Activated CD4-positive, alpha-beta T cell treated with anti-CD3 and anti-CD28 coated beads for 4 hours (primary cell): ENCODE measurements at places on chromosomes 3 and 15.
A peak's percentile ranks its signal among the peaks of the same experiment; 100 is the strongest.

- no peak for DNase-seq
Measured at GRCh38 chr15:29088666-29089065, 181.0 kb downstream of the NSMCE3 start.

- DNase-seq = no peak
Measured at GRCh38 chr3:113214917-113215595, 3.7 kb downstream of the BOC start.

DNA sequence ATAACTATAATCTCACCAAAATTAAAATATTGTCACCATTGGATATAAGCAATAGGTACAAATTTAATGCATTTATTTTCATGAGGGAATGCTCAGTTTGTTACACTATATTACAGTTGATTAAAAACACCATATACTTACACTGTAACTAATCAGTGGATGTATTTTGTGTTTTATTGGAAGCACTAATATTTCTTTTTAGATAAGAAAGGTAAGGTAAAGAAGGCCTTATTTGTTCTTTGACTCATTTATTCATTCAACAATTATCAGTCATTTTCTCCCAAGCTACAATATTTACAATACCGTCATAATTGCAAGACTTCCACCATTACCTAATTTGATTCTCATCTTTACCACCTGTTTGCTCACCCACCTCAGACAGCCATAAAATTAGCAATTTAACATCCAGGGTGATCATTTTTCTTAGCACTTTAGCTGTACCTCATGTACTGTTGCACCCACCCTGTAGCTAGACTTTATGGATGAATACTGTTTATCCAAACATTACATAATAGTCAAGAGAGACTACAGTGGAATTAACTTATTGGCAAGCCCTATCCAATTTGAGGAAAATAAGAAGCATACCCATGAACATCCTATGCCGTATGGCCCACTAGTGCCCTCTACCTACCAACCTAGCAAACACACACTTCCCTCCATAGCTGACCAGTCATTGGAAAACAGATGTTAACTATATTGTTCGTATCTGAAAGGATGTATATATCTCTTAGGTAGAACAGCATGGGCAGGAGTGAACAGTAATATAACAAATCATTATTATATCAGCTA is 229.6 kb downstream of the BBX start:
- no peak for DNase-seq

DNA sequence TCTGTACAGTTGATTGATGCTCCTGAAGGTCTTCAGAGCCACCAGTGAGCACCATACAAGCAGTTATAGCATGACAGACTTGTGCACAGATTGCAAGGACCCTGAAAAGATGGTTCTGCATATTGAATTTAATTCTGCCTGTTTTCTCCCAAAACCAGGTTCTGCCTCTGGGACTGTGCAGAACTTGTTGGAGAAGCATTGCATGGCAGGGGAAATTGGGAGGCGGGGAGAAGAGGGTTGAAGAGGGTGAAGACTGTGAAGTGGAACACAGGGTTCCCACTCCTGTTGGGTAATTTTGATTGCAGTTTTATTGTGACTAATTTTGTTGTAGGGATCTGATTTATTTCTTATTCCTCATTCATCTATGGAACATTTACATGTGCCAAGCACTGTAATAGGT is 10.3 kb downstream of the ZNF80 start:
- DNase-seq = no peak

DNA sequence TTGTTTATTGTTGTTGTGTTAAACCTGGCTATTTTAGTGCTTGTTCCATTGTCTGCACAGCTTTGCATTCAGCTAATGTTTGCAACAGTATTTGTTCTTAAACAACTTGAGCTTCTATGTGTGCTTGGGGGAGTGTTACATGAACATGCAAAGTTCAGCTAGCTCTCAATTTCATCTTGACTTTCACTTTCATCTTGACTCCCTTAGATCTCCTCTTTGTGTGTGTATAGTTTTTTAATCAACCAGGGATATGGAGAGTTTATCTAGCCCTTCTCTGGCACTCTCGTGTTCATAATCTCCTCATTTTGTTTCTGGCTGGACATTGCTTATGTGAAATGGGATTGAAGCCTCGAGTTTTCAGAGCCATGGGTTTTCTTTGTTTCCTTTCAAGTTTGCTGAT is 212.4 kb upstream of the ZBTB20 start:
- DNase-seq = no peak

DNA sequence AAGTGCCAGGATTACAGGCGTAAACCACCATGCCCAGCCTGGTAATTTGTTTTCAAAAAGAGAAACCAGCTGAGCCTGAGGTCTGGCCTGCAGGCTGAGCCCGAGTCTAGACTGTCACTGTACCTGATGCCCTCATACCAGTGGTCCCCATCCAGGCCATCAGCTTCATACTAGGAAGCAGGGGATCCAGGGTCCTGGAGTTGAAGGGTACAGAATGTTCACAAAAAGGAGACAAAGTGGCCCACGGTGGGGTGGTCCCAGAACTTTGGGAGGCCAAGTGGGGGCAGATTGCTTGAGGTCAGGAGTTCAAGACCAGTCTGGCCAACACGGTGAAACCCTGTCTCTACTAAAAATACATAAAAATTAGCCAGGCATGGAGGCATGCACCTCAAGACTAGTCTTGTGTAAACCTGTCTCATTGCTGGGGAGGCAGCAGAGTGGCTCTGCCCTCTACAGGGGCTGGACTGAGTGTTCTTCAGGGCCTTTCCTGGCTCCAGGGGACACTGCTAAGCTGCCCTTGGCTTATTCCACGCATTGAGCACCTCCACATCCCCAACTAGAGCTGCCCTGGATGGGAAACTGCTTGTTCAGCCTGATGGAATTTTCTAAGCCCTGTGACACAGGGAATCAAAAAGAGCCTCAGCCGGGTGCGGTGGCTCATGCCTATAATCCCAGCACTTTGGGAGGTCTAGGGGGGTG is 7.9 kb upstream of the HHATL start:
- DNase-seq = no peak

DNA sequence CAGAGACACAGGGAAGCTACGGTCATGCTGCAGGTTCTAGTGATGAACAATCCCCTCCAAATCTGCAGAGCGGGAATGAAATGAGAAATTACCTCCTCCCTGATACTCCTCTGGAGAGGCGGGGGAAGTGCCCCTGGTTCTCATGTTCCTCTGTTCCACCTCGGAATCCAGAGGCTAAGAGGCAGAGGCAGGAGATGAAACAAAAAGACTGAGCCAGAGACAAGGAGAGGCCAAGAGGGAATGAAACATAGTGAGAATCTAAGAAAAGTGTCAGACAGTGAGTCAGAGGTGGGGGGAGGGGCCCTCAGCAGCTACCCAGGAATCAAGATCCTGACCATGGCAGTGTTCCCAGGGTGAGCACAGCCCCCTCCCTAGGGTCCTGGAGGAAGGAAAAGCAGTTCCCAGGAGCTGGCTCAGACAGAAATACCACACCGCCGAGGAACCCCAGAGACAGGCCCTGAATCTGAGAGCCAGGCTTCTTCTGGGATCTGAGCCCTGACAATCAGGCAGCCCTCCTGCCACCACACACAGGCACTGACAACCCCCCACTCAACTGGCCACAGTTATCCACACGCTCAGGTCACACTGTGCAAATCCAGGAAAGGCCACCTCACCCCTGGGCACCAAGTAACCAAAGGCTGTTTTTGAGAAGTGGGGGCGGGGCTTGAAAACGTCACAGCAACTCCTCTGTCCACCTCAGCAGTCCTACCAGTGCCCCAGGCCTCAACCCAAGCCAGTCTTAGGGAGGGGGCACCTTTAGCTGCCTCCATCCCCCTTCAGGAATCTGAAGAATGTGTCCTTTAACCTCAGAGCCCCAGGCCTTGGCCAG is 2.4 kb downstream of the CSRNP1 start:
- peak; percentile 72 for DNase-seq

DNA sequence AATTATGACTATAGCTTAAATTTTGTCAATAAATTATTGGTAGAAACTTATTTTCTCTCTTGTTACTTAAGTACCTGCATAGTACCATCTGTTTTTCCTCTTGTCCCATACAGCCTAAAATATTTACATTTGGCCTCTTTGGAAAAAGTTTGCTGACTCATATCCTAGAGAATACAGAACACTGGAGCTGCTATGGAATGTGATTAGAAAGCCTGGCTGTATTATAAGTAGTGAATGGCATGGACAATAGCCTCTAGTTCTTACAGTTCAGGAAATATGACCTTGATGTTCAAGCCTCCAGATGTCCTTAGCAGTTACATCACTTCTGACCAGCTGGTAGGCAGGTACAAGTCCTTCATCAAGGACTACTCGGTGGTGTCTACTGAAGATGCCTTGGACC is 28.3 kb downstream of the ST8SIA2 start:
- DNase-seq = no peak

DNA sequence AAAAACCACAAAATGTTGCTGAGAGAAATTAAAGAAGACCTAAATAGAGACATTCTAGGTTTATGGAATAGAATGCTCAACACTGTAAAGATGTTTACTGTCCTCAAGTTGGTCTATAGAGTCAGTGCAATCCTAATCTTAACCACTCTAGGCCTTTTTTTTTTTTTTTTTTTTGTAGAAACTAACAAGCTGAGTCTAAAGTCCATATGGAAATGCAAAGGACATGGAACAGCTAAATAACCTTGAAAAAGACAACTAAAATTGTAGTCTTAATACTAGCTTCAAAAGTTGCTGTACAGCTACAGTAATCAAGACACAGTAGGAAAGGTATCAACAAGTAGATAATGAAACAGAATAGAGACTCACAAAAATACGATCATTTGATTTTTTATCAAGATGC is 32.9 kb downstream of the CDV3 start:
- DNase-seq = no peak

DNA sequence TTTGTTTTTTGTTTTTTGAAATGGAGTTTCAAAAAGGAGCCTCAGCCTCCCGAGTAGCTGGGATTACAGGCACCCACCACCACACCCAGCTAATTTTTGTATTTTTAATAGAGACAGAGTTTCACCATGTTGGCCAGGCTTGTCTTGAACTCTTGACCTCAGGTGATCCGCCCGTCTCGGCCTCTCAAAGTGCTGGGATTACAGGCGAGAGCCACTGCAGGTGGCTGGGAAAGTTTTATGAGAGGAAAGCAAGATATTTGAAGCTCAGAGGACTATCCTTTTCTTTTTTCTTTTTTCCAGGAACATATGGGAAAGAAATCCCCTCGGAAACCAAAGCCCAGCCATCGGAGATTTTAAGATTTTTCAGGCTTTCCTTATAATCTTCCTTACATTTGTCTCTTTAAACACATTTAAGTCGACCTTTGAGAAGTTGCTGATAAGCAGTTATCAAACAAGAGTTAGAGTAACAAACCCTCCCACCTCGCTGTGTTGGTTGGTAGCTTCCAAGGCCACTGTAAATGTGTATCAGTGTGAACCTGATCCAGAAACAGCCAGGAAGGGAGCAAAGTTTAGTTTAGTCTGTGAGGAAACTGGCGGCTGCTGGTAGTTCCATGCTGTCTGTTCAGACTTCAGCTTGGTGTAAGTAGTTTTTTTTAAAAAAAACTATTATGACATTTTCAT is 34.5 kb upstream of the MAP3K13 start:
- DNase-seq = no peak

DNA sequence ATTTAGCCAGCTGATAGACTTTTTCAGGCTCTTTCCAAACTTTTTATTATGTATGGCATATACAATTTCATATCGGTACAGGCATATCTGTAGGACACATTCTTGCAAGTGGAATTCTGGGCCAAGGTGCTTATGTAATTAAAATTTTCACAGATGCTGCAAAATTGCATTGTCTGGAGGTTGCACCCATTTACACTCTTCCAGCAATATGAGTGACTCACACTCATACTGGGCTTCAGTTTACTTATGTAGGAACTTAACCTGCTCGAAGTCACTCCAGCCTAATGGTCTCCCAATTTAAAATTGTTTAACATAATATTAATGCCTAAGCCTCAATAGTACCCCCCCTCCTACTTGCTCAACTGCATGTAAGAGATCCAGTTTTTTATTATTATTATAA is 11.2 kb upstream of the SEC62 start:
- DNase-seq = no peak

DNA sequence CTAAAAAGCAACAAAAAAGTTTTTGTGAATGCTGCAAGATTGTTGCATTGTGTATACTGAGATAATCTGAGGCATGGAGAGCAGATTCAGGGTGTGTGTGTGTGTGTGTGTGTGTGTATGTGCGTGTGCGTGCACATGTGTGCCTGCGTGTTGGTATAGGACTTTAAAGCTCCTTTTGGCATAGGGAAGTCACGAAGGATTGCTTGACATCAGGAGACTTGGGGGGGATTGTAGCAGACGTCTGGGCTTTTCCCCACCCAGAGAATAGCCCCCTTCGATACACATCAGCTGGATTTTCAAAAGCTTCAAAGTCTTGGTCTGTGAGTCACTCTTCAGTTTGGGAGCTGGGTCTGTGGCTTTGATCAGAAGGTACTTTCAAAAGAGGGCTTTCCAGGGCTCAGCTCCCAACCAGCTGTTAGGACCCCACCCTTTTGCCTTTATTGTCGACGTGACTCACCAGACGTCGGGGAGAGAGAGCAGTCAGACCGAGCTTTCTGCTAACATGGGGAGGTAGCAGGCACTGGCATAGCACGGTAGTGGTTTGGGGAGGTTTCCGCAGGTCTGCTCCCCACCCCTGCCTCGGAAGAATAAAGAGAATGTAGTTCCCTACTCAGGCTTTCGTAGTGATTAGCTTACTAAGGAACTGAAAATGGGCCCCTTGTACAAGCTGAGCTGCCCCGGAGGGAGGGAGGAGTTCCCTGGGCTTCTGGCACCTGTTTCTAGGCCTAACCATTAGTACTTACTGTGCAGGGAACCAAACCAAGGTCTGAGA is 4.7 kb downstream of the BHLHE40 start:
- peak; percentile 81 for DNase-seq

GRCh38 chr3:112689385-112689784 is 48.4 kb upstream of the CCDC80 start:
- DNase-seq = no peak

GRCh38 chr3:46656778-46657556 is 36.5 kb downstream of the ALS2CL start:
- DNase-seq = no peak

- no peak for DNase-seq
Measured at GRCh38 chr3:77254967-77255831, 215.3 kb downstream of the ROBO2 start.

DNA sequence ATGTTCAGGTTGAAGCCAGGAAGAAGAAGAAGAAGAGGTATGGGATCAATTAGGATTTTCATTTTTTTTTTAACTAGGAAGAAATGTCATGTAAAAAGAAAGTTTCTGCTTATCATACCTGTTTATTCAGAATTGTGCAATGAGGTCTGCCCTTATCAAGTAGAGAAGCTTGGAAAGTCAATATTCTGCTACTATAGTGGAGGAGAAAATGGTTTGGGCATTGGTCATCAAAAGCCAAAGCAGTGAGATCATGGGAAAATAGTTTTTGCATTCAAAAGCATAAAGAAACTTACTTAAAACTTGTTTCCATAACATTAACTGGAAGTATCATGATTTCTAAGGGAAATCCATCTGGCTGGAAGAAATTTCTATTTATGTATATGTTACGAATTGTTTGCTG is 1239.2 kb downstream of the NSUN3 start:
- DNase-seq = no peak

DNA sequence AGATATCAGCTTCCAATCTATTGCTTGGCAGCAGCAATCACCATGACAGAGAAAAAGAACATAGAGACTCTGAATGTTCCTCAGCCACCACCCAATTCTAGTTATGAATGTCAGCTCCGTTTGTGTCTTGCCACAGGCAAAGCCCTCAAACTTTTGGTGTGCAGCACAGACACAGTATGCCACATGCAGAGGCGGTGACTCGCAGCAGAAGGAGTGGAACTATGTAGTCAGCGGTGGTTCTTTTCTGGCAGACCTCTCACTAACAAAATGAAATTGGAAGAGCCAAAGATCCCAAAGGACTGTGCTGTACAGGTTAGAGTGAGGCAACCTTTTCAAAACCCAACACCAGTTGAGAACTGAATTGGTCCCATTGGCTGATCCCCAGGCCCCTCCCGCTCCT is 220.9 kb downstream of the SLC9A9 start:
- DNase-seq = no peak

- no peak for DNase-seq
Measured at GRCh38 chr3:60920519-60920918, 330.7 kb downstream of the FHIT start.
